BE2C (cell line): ENCODE measurements at places on chromosomes 6 and 20.

DNA sequence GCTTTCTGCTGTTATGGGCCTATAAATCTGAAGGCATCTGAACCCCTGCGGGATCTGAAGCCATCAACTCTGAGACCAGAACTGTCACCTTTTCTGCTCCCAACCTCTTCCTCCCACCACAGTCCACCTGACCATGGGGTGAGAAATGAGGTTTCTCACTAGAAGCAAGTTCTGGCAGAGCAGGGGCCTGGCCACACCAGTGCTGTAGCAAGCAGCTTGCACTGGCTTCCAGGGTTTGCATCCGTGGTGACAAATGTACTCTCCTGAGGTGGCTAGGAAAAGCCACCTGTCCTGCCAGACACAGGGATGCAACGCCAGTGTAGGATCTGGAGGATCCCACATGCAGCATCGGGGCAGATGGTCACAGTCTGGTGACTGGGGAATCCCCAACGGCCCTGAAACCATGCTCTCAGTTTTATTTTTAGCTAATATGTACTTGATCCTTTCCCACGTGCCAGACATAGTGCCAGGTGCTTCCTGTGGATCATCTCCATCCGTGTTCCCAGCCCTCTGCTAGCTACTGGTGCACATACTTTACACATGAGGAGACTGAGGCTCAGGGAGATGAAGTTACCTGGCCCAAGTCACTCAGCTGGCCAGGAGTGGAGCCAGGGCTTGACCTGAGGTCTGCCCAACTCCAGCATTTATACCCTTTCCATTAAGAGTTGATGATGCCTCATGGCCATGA lies 122.1 kb upstream of the SPACA1 start:
- no peak for DNase-seq

DNA sequence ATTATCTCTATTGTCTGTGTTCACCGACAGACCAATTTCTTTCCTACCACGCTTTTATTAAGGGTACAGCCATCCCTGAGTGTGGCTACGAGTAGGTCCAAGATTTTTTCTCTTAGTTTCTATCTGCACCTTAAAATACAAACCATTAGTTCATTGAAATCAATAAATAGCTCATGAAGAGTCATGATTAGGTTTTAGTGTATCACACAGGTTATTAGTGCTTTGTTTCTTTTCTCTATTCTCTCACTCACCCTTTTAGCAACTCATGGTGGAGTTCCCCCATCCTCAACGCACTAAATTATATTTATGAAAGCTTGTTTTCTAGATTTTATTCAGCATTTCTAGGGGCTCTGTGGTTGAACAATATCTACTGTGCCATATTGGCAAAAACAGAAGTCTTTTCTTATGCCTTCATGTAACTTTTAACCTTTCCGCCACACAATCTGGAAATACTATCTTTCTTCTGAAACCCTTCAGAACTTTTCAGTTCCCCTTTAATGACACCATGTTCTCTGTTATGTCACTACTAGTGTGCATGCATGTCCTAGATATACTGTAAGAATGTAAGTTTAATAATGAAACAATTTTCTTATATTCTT lies 128.2 kb upstream of the LAMA2 start:
- no peak for DNase-seq

DNA sequence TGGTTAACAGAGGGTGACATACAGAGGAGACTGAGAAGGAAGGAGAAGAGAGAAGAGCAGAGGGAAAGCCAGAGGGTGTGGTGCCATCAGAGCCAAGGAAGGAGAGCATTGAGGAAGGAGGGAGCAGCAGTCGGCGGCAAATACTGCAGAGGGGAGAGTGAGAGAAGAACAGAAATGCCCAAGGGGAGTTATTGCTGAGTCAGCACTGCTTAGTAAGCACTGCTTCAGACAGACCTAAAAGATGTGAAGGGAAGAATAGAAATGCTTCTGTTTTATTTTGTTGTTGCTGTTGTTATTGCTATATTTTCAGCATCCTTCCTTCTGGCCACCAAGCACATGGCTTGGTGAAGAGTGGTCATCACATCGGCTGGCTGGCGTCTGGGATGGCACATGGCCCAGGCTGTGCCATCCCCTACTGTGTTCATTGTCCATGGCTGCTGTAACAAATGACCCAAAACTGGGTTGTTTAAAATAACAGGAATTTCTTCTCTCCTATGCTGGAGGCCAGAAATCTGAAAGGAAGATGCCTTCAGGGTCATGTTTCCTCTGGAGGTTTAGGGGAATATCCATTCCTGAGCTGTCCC lies 204.1 kb upstream of the CNR1 start:
- DNase-seq = no peak

- no peak for DNase-seq
Observed at GRCh38 chr6:157034436-157035230, 257.5 kb downstream of the ARID1B start.

DNA sequence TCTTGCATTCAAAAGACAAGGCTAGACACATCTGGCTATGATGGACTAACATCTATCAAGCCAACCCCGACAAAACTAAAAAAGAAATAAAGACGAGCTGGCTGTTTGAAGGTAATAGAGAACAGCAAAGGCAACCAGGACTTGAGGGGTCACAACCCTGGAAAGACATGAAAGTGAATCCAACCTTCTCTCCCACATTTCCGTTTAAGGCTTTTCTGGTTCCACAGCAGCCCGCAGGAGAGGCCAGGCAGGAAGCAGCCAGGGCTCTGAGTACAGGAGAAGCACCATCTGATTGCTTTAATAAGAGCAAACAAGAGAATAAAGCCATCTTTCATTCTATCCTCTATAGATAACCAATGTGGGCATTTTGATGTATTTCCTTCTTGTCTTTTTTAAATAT lies 14.3 kb downstream of the CNKSR3 start:
- DNase-seq = no peak

DNA sequence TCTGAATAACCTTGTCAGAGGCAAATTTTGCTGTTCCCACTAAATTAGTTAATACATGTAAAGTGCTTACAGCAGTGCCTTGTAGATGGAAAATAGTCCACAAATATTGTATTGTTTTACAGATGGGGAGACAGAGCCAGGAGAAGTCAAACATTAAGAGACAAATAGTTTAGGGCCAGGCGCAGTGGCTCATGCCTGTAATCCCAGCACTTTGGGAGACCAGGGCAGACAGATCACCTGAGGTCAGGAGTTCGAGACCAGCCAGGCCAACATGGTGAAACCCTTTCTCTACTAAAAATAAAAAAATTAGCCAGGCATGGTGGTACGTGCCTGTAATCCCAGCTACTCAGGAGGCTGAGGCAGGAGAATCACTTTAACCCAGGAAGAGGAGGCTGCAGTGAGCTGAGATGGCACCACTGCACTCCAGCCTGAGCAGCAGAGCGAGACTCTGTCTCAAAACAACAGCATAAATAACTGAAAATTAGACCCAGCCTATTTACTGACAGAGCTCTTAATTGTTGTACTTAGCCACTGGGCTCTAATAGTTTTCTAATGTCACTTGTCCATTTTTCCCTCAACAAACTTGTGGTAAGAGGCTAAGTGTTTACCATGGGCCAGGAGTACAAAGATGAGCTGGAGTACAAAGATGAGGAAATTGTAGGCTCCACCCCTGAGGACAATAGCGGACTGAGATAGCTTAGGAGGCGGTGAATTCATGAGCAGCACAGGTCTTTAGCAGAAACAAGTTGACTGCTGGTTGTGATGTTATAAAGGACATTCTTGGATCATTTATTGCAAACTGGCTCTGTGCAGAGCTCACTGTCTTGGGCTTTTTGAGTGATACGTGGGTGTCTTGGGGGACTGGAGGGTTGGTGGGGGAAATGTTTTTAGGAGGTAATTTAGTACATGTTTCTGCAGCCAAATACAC lies 6.4 kb downstream of the ZSWIM3 start:
- DNase-seq = no peak

DNA sequence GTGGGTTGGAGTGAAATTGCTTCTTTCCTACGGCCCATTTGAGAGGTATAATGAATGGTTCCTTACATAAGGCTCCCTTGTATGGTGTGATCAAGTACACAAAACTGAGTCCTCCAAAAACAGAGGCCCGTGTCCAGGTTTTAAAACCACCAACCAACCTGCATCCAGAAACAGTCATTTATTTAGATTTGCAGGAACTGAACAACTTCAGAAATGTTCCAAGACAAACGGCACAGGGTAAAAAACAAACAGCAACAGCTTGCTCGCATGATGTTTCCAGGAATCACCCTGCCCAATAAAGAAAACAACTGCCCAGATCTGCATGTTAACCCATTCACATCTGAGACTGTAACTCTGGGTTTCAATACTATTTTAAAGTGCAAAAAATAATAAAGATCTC lies 40.2 kb upstream of the TRAM2 start:
- DNase-seq = no peak

- no peak for DNase-seq
Observed at GRCh38 chr20:31615416-31615815, 10.3 kb downstream of the ID1 start.

GRCh38 chr6:583116-583515 lies 73.8 kb downstream of the HUS1B start:
- no peak for DNase-seq

DNA sequence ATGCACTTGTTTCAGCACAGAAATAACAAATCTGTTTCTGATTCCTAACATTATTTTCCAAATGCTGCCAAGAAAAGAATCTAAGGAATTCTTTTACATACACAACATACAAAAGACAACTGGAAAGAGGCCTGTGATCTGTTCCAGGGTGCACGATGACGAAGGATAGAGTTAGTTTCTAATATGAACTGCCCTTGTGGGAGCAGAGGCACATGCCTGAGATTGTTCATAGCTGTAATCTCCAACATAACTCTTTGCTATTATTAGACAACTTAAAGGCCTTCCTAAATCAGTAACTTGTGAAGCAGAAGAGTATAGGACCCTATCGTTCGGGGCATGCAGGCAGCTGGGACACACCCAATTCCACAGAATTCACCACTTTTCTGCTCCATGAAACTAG lies 41.2 kb upstream of the NHSL1 start:
- no peak for DNase-seq

GRCh38 chr20:10282979-10283456 lies 64.4 kb downstream of the SNAP25 start:
- no peak for DNase-seq

GRCh38 chr6:72559067-72559466 lies 62.8 kb upstream of the KCNQ5 start:
- no peak for DNase-seq

DNA sequence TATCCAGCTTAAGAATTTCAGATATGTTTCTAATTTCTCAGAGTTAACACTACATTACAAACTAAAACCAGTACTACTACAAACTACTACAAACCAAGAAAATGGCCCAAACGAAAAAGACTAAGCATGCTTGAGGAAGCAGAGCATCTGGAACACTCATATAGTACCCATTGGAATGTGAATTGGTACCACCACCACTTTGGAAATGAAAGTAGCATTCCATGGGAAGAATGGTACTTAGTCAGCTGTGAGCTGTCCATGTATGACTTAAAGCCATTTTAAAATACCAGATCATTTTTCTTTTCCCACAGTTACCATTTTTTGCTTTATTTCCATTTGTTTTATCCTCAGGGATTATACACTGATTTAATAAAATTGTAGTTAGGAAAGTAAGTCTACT lies 30.5 kb downstream of the FBXO9 start:
- DNase-seq = no peak

GRCh38 chr6:127272576-127272975 lies 5.9 kb downstream of the RNF146 start:
- DNase-seq = no peak

- DNase-seq = no peak
Observed at GRCh38 chr6:89462503-89462902, 29.6 kb downstream of the ANKRD6 start.

DNA sequence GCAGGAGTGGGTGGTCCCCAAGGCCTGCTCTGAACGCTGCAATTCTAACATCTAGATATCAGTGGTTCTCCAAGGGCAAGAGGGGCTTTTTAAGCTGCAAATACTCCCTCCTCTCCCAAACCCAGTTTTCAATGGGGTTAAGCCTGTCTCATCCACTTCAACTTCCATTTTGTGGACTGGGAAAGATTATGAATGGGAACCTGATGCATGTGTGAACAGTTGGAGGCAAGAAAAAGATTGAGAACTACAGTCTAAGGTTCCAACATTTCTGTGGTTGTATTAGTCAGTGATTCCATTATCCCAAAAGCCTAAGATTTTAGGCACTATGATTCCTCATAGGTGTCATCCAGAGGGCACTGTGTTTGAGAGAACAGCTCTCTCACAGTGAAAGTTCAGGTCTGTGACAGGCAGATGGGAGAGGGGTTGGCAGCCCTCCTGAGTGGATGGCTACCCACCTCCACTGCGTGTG lies 53.7 kb downstream of the HNF4A start:
- no peak for DNase-seq

GRCh38 chr6:37820718-37821079 lies 1.2 kb downstream of the ZFAND3 start:
- DNase-seq = no peak

GRCh38 chr20:19945732-19946670 lies 71.2 kb upstream of the NAA20 start:
- DNase-seq = no peak

DNA sequence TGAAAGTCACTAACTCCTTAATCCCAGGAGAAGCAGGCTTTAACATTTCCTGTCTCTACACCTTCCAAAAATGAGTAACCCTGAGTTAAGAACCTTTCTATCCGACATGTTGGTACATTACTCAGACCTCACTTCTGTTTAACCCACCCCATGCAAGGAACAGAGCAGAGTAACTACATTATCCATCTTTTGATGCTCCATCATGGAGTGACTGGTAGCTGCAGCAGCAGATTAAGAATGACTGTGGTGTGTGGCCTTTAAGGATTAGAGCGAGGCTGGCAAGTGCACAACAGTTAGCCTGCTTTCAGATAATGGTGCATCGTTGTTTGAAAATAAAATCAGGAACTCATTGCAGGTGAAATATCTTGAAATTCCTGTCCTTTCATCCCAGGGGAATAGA lies 2.0 kb downstream of the TRAF3IP2 start:
- DNase-seq = no peak

- DNase-seq = no peak
Observed at GRCh38 chr20:10720565-10720964, 46.8 kb upstream of the JAG1 start.

- DNase-seq = no peak
Observed at GRCh38 chr6:149209871-149210775, 107.4 kb upstream of the TAB2 start.

- no peak for DNase-seq
Observed at GRCh38 chr6:92682516-92683398, 736.6 kb downstream of the EPHA7 start.

GRCh38 chr6:24394061-24394779 lies 8.5 kb upstream of the MRS2 start:
- no peak for DNase-seq

DNA sequence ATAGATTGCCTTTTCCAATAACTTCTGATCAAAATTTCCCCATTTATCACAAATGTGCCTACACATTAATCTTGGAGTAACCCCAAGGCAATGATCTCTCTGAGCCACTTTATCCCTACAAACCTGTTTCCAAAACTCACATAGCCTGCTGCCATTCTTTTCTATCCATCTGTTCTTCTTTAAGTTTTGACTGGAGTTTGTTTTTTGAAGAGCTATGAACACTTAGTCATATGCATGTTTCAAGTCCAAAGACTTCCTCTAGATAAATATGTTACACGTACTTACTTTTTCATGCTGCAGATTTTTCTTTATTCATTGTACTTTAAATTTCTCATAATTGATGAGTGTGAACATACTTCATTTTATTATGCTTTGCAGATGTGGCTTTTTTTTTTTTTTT lies 488.9 kb upstream of the CITED2 start:
- no peak for DNase-seq

- DNase-seq = no peak
Observed at GRCh38 chr20:43799741-43800140, 72.9 kb upstream of the GTSF1L start.
